ENCODE measurements at places on chromosomes 16 and 17. TPM values are rescaled to one million over a fixed set of nuclear protein-coding genes. Genes with fewer than 3 reads are reported as not detected.

Gene FAHD1
- total RNA-seq: 66.5 TPM

Gene CDRT15L2
- total RNA-seq: not detected

Gene IRX6
- not detected for total RNA-seq

Gene NAGS
- 2.9 TPM for total RNA-seq

Gene TBX21
- total RNA-seq: 0.12 TPM

Gene TMUB2
- 28.1 TPM for total RNA-seq

Gene HSD11B2
- not detected for total RNA-seq

Gene SPN
- total RNA-seq: not detected

Gene OR1A1
- not detected for total RNA-seq

Gene KRTAP16-1
- not detected for total RNA-seq

Gene NTN1
- total RNA-seq: 0.12 TPM

Gene HP
- total RNA-seq: 0.11 TPM

Gene LGALS9B
- not detected for total RNA-seq

Gene OMG
- 0.11 TPM for total RNA-seq

Gene ASPHD1
- 9.1 TPM for total RNA-seq

Gene PTX4
- 0.11 TPM for total RNA-seq

Gene MAP2K4
- 29.6 TPM for total RNA-seq

Gene CTF1
- total RNA-seq: 3.0 TPM

Gene ALOXE3
- 0.25 TPM for total RNA-seq

Gene KRTAP9-2
- total RNA-seq: not detected

Gene FOXL1
- total RNA-seq: 36.7 TPM

Gene DNAH3
- total RNA-seq: under 0.01 TPM

Gene CRYBA1
- not detected for total RNA-seq

Gene TMEM220
- 3.4 TPM for total RNA-seq

Gene MYH1
- not detected for total RNA-seq

Gene CAPNS2
- total RNA-seq: 0.87 TPM

Gene TIMM22
- 12.9 TPM for total RNA-seq

Gene C16orf96
- total RNA-seq: not detected

Gene CHCT1
- not detected for total RNA-seq

Gene SYT17
- total RNA-seq: under 0.01 TPM

Gene EVPL
- total RNA-seq: 0.12 TPM

Gene DOC2A
- total RNA-seq: 0.22 TPM

Gene TM4SF5
- total RNA-seq: not detected

Gene TBC1D3B
- 2.5 TPM for total RNA-seq

Gene TEKT3
- 0.11 TPM for total RNA-seq

Gene XYLT1
- total RNA-seq: 17.0 TPM

Gene OR3A1
- not detected for total RNA-seq

Gene ADORA2B
- total RNA-seq: 13.6 TPM

Gene EIF4A3
- total RNA-seq: 150 TPM

Gene KRTAP3-2
- not detected for total RNA-seq
